ENCODE measurements at places on chromosomes 11 and 22. TPM values are rescaled to one million over a fixed set of nuclear protein-coding genes. Genes with fewer than 3 reads are reported as not detected.

- DNase-seq, result no peak
- H3K4me1 ChIP-seq, result no peaks in the 10 kb centered on the region
- H3K36me3 ChIP-seq, result no peaks in the 10 kb centered on the region
- no peak overlapping the region for H3K4me3 ChIP-seq
- no peak overlapping the region for H3K27ac ChIP-seq
- H3K27me3 ChIP-seq, result peaks cover 4% of the 10 kb centered on the region
Observed at GRCh38 chr11:61039916-61040315, 62.4 kb upstream of the CD5 start.

DNA sequence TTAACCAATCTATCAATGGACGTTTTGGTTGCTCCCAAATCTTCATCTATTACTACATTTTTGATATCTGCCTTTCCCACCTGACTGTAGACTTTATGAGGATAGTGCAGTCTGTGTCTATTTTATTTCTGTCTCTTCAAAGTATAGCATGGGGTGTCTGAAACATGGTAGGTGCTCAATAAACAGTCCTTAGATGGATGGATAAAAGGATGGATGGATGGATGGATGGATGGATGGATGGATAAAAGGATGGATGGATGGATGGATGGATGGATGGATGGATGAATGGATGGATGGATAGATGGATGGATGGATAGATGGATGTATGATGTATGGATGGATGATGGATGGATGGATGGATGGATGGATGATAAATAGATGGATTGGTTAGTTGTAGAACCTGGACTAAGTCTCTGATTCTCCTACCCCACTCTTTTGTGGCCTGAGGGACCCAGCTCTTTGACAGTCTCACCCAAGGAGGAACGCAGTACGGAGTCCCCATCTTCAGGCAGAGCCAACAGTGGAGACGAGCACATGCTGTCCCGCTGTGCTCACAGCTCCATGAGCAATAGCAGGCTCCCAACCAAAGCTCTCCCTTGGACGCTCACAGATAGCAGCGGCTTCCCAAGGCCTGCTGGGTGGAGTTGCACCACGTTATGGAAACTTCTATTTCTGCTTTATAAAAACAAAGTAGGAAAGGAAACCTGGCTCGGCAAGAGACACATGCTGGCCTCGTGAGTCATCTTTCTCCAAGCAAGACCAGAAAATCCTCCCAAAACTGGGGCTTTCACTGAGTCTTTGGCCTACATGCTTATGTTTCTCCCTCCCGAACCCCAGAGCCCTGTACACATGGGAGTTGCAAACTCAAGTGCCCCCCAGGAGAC, 448.0 kb downstream of the MIAT start:
- DNase-seq, result peak; percentile 80
- no peaks in the 10 kb centered on the region for H3K36me3 ChIP-seq
- H3K27ac ChIP-seq, result peak overlapping the region; percentile 25
- peaks cover 33% of the 10 kb centered on the region for H3K4me1 ChIP-seq

DNA sequence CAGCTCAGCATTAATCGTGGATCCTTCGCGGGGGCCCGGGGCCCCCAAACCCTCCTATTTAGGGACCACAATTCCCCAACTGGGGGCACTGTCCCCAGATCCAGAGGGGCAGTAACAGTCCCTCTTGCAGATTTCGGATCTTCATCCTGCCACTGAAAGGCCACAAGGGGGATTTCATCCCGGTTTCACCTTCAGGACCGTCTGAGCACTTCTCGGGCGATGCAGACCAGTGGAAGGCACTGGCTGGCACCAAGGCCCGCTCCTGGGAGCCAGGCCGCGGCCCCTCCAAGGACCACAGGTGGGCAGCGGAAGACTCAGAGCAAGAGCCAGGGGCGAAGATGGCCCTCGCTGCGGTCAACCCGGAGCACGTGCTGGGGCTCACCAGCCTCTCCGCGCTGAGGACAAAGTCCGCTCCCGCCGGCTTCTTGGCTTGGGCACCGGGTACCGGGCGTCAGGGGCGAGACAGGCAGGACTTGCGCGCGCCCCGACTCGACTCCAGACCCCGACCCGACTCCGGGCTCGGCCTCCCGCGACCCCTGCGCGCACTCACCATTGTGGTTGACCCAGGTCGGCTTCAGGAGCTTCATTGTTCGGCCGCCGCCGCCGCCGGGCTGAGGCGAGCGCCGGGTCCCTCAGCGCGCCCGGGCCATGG, 517 bp downstream of the HIRA start:
- DNase-seq, result peak; percentile 29
- peaks cover 17% of the 10 kb centered on the region for H3K4me1 ChIP-seq
- no peaks in the 10 kb centered on the region for H3K27me3 ChIP-seq
- no peak overlapping the region for H3K27ac ChIP-seq
- peaks cover 5% of the 10 kb centered on the region for H3K36me3 ChIP-seq
- peak overlapping the region; percentile 69 for H3K4me3 ChIP-seq

USP2 gene
- 0.21 TPM for polyA plus RNA-seq

Measured in endothelial cell of umbilical vein (primary cell).